ENCODE measurements at places on chromosomes 11 and 22.

GRCh38 chr11:117796872-117797529, at the start of gene DSCAML1:
Gene DSCAML1 (minus strand): TSS chr11:117797216. CDS start chr11:117797079, 137 bp downstream.
- peak; percentile 52 for DNase-seq

DNA sequence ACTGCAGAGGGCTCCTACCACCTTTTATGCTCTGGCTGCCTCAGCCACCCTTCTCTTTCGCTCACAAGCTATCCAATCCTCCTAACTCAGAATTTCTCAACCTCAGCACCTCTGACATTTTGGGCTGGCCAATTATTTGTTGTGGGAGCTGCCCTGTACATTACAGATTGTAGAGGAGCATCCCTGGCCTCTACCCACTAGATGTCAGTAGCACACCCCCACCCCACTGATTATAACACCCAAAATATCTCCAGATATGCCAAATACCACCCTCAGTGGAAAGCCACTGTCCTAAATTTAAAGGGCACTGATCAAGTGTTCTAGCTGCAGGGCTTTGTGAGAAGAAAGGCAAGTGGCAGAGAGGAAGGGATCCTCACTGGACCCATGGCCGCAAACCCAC, 443.1 kb downstream of the SOX6 start:
- DNase-seq, result no peak

DNA sequence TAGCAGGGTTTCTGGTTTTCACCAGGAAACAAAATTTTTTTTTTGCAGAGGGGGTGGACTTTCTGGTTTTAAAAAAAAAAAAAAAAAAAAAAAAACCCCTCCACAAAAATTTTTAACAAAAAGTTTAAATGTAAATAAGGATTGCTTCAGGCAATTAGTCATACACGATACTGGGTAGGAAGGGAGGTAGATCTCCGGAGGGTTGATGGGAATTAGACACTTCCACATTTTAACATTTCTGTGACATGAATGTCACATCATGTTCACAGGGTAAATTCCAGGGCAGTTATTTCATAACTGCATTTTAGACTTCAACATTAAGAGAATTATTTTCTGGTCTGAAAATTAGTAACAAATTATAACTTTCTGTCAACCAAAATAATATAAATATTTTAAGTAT, 15.9 kb downstream of the NUP98 start:
- no peak for DNase-seq

GRCh38 chr11:119886667-119887230, 157.7 kb upstream of the NECTIN1 start:
- DNase-seq, result no peak

DNA sequence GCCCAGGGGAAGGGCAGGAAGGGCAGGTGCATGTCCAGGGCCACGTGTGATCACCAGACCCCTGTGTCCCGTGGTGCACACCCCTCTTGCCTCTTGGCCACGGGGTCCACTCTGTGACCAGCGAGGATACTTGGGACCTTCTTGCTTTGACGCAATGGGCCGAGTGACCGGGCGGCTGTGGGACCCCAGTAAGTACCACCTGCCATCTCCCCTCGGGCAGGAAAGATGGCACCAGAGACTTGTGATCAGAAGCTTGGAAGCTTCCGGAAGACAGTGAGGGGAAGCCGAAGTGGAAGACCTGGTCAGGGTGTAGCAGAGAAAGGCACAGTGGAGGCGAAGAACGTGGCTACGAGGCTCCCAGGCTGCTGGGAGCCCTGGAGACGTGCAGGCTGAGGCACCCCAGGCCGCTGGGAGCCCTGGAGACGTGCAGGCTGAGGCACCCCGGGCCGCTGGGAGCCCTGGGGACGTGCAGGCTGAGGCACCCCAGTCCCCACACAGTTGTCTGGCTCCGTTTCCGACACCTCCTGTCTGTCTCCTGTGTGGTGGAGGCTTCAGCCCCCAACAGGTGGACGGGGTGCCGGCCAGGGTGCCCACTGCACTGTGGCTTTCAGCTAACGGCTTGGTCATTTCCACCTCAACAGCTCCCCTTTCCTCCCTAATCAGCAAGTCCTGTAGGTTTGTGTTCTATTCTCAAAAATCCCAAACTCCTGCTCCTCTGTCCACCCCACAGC, 663.5 kb downstream of the BRD1 start:
- DNase-seq, result no peak

DNA sequence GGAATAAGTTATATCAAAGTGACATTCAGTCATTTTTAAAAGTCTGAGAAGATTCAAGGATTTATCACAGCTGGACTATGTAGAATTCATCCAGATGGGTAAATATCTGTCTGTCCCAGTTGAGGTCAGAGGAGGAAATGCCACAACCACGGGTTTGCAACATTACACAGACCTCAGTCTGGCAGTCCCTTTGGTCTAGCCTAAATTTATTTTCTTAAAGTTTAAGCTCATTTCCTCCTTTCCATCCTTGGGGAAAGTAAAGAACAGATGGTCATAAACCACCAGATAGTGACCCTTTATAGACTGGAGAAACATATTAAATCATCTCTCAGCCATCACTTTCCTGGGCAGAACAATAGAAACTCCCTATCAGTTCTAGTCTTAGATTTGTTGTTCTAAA, 238.4 kb upstream of the DDI1 start:
- DNase-seq, result no peak

DNA sequence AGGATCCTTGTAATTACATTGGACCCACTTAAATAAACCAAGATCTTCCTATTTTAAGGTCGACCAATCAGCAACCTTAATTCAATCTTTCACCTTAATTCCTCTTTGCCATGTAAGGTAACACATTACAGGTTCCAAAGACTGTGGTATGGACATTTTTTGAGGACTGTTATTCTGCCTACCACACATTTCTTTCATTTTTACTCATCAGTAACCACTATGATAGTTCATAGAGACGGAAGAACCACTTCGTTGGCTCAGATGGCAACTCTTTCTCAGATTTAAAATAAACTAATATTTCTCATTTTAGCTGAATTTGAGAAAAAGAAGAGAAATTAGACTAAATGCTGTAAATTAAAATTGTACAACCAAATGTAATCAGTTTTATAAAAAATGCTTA, 96.3 kb downstream of the PAX6 start:
- no peak for DNase-seq

DNA sequence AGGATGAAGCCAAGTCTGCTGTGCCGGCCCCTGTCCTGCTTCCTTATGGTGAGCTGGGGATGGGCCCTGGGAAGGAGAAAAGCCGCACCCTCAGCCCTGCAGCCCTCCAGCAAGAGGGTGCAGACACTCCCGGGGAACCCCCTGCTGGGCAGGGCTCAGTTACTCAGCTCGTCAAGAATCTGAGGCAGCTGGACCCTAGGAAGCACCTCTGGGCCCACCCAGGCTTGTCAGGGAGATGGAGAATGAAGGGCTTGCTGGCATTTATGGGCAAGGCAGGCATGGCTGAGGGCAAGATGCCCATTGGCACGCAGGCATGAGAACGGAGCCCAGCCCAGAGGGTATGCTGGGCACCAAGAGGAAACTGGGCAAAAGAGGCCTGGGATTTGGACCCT, 12.9 kb downstream of the RELT start:
- DNase-seq, result no peak

GRCh38 chr11:48109046-48109666, 107.5 kb upstream of the OR4B1 start:
- no peak for DNase-seq

DNA sequence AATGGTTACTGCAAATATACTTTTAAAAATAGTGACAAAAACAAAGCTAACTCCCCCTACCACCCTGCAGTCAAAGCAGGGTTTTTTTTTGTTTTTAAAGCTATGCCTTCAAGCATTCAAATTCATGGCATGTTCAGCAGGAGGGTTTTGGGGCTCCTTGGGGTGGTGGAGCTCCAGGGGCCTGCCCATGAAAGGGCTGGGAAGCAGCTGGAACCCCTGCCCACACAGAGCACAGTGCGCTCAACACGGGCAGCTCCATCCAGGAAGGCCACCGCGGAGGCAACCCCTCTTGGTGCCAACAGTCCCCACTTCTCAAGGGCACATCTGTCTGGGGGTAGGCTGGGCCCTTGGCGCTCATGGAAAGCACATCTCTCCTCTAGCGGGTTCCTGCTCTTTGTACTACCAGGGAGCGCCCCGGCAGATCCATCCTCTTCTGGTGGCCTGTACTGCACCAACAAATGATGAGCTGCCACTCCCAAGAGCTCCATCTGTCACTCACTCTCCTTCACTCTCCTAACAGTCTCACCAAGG, 16.6 kb upstream of the PHLDA2 start:
- DNase-seq, result no peak

DNA sequence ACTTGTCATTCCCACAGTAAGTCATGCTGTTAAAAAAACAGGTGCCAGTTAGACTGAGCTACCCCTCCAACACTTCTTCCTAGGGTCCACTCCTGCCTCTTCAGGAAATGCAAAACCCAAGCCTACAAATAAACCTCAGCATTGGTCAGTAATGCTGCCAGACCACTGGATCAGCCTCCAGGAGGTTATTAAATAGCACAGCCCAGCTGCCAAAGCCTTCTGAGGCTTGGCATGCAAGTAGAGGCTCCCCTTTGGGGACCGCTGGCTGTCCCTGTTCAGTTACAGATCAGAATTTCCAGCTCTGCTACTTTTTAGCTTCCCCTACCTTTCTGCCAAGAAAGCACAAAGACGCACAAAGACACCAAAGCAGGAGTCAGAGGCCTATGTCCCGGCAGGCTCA, 33.3 kb downstream of the ABTB2 start:
- DNase-seq, result no peak

DNA sequence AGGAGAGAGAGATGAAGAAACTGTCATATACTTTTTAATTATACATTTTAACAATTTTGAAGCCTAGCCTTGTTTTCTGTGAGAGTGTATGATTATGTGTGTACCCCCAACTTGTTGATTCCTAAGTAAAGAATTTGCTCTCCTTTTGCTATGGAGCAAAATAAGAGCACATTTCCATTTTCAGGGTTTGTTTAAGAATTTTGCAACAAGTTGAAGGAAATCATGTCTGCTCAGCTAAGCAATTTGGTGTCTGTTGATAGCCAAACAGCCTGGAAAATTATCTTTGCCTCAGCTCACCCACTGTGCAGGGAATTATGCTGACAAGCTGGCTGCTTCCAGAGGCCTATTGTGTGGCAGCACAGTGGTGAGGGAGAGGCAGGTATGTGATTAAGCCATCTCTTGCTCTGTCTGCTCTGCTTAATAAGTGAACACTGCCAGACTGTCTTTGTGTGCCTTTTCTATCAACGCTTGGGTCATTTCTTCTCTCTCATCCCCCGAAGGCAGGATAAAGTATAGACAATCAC, 135.1 kb upstream of the TTC12 start:
- DNase-seq, result no peak

GRCh38 chr11:119024430-119025098, 6.0 kb downstream of the TRAPPC4 start:
- no peak for DNase-seq

DNA sequence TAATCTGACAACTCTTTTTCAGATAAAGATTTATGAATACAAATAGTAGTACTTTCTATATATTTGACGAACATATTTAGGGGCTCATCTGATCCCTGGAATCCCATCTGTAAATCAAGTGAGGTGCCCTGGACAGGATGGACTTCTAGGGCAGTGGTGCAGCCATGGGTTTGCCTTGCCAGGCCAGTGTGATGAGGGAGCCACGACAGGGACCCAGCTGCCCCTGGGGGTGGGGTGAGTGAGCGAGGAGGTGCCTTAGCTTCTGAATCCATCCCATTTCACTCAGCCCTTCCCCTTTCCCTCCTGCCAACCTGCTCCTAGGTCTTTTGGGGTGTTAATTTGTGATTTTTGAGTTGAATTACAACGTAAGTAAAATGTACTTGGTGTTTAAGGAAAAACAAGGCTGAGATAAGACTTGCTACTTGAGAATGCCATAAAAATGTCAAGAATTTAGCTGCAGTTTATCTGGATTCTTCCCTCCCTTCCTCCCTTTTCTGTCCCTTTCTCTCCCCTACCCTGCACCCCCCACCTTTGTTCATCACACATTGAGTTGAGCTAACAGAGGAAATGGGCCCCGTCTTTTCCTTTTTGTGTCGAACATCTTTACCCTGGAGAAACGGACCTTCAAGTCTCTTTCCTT, 60.8 kb downstream of the PPFIBP2 start:
- DNase-seq, result no peak

DNA sequence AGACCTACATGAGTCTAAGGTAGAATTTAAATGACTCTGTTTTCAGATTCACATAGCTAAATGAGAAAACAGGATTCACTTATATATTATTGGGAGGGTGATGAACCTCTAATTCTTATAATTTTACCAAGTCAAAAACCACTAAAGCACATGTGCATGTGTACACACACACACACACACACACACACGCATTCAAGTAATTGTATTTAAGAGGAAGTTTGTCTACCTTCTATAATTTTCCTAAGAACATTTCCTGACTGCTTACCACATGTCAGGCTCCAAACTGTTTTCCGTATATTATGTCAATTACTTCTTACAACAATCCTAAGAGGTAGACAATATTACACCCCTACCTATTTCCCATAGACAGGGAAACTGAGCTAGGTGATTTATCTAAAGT, 6.7 kb downstream of the RNF141 start:
- DNase-seq, result no peak

GRCh38 chr11:102551169-102551781, 20.7 kb upstream of the MMP7 start:
- DNase-seq, result no peak

DNA sequence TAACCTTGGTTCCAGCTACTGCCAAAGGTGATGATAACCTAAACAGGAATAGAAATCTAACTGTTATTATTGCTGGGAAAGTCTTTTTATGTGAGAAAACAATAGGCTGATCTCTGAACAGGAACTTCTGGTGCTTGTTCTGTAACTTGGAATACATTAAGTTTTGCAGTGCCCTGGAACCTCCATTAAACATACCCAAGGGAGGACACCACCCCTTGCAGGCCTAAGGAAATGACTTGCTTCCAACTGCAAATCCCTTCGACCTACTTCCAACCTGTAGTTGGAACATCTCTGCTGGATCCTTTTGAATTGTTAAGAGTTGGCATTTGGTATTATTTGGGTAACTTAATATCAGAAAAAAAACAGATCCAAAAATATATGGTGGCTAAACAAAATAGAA, 188.4 kb upstream of the API5 start:
- no peak for DNase-seq

DNA sequence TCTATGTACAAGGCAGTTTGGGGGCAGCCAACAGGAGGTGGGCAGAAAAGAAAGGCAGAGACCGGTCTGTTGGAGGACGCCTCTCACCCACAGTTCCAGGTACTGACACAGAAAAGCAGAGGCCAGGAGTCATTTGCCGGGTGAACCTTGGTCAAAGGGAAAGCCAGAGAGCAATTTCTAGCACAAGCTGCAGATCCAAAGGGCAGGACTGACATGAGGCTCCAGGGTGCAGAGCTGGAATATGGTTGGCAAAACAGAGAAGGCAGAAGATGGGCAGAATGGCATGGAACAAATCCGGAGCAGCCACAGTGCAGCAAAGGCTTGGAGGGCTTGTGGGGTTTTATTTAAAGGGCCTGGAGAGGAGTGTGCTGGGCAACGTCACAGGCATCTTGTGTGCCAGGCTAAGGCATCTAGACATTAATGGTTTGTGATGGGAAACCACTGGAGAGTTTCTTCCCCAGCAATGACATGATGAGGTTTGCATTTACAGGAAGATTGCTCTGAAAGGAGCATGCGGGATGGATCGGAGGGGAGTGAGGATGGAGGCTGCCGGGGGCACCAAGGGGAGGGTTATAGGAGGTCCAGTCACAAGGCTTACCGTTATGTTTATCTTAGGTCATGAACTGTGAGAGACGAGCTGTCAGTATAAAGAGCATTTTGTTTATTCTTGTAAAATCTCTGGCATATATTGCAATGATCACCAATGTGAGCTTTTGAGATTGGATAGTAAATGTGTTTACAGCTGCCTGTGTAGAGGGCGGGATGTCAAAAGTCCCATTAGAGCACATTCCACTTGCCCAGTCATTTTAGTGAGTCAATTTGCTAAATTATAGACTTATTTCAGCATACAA, 5.7 kb upstream of the MMP20 start:
- DNase-seq, result no peak

GRCh38 chr11:44575962-44576361, 10.5 kb downstream of the CD82 start:
- DNase-seq, result no peak

All from GM19239 (cell line).